ENCODE measurements at places on chromosomes 2 and 18.

- DNase-seq = no peak
Measured at GRCh38 chr2:62795341-62795740, 89.8 kb downstream of the EHBP1 start.

DNA sequence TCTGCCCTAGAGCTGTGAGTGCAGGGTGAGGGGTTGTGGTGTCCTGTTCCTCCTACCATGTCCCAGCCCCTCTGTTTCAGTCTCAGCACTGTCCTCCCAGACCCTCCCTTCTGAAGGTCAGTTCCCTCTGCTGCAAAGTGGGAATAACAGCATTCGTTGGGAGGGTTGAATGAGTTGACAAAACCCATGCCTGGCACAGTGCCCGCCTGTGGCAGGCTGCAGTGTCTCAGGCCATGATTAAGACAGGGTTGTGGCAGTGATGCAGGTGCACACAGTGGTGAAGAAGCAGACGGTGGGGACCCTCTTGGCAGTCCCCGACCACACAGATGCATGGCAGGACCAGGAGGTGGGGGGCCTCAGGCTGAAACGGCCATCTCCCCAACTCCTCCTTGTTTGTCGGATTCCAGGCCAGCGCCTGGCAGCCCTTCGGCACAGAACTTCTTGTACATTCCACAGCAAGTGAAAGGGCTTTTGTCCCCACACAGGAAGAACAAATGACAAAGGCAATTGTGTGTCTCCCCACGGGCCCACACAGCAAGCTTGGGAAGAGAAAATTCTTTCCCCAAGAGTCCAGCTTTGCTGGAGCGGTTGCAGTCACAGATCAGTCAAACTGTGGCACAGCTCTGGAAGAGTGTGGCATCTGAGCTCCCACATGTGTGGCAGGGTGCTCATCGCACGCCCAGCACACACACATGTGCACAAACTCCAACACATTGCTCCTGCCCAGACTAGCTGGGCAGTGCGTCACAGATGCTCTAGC is 92.0 kb upstream of the MSH2 start:
- DNase-seq = peak; percentile 61

- no peak for DNase-seq
Measured at GRCh38 chr2:208556983-208557484, 150.4 kb downstream of the PTH2R start.

- DNase-seq = peak; percentile 9
Measured at GRCh38 chr2:77807531-77808215, 285.5 kb upstream of the LRRTM4 start.

- no peak for DNase-seq
Measured at GRCh38 chr2:19893520-19894133, 8.2 kb downstream of the TTC32 start.

DNA sequence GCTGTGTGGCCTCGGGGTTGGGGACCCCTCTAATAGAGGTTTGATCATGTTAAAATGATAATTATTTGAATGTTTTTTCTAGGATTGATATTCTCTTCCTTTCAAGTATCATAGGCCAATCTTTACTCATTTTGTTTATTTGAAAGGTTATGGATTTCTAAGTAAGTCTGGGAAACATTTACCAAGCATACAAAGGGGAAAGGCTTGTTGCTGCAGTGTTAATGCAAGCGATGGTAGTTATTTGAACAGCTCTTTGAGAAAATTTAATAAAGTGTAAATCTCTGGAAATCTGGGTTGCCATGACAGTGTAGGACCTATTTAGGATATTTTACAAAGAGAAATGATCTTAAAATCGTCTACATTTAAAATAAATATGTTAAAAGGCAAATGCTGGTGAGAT is 56.1 kb downstream of the SPTBN1 start:
- no peak for DNase-seq

Measured in urothelium cell line (cell line).